Fibroblast of skin of left quadriceps (primary cell): ENCODE measurements at places on chromosomes 7 and 10.

DNA sequence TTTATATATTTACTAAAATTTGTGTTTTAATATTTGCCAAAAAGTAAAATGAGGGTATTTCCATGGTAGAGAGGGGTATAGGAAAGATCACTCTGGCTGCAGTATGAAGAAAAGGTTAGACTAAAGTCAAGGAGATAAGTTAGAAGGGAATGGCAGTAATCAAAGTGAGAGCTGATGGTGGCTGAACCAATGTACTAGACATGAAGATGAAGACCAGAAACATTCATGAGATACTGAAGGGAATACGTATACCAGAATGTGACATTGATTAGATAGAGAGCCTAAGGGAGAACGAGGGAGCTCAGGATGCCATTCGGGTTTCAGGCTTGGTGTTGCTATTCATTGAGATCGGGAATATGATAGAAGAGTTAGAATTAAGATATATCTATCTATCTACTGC is 7.8 kb downstream of the ZNF713 start:
- DNase-seq = no peak

GRCh38 chr10:94123258-94123995 is 129.7 kb downstream of the PLCE1 start:
- peak; percentile 82 for DNase-seq

DNA sequence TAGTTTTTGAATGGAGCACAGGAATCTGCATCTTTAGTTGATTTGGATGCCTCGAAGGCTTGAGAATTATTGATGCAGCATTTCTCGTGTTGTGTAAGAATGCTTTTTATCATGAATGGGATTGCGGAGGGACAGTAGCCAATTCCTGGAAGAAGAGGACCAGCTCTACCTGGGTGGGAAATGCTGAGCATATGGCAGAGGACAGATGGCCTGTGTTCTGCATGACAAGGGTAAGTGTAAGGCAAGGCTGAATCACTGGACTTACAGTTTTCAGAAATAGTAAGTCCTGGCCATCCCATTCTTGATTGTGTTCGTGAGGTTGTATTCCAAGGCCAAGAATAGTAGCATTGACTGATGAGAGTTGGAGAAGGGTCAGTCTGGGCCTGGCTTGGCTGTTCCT is 15.9 kb downstream of the RP9 start:
- DNase-seq = no peak

DNA sequence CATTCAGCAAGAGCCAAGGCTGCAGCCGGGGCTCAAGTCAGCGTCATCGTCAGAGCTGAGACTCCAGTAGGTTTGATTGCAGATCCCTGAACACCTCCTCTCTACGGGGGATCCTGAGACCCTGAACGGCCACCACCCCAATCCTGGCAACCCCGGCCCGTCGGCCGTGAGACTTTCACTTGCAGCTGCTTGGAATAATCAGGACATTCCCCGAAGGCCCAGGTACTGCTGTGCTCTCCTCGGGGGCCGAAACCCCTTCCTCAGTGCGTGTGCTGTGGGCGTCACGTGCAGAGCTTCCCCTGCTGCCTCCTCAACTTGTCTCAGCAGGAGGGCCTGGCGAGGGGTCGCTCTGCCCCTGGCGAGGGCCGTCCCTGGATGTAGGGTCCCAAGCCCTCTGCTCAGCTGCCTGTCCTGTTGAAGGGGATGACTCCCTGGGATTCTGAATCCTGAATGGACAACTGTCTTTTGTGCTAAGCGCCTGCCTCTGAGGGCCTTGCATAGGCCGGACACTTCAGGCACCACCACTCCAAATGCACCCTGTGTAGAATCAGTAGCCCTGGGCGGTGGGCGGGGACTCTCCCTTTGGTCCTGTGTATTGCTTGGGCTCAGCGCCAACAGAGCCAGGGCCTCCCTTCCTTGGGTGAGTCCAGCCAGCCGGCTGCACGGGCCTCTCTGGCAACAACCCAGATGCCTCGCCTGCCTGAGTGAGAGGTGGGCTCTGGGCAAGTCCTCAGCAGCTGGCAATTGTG is 63.8 kb upstream of the EBF3 start:
- DNase-seq = no peak

GRCh38 chr7:86485827-86486226 is 157.9 kb upstream of the GRM3 start:
- DNase-seq = no peak

GRCh38 chr7:24343614-24344013 is 59.6 kb downstream of the NPY start:
- no peak for DNase-seq

GRCh38 chr10:113063043-113063967 is 113.3 kb downstream of the TCF7L2 start:
- no peak for DNase-seq

DNA sequence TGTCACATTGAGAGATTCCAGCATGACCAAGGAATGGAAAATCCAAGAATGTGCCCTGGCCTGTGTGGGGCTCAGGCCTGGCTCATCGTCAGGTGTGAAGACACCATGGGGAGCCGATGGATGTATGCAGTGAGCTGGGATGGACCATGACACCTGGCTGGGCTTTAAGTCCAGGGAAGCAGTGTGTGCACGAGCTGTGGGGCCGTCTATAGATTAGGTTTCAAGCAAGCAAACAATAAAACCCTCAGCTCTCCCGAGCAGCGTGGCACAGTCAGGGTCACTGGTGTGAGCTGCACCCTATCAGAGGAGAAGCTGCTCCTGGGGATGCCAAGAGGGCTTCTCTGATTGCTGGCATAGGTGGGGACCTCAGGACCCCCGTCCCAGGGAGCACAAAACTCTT is 50.5 kb upstream of the DLG5 start:
- no peak for DNase-seq

- no peak for DNase-seq
These were observed 403.5 kb upstream of the RNF32 start for GRCh38 chr7:156236936-156237599.

DNA sequence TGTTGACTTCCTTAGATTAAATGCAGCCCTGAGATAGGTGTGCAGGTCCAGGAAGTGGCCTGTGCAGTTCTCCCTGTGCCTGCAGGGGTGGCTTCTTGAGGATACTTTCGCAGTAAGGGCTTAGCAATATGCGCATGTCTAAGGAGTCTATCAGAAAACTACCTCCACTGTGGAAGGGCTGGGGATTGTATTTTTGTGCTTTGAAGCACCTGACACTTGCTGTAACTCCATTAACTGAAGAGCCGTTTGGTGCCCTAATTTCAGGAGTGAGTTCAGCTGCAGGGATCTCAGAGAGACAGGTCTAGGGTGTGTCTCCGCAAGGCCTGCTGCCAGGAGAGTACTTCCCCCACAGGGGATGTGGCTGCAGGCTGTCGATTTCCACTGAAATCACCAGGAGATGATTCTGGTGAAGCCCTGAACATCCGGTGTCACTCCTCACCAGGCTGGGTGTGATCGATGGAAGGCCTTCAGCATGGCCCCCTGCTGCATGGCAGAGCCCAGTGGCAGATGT is 35.5 kb downstream of the IKZF1 start:
- DNase-seq = no peak

GRCh38 chr7:55563596-55564325 is 8.5 kb downstream of the VOPP1 start:
- DNase-seq = no peak

DNA sequence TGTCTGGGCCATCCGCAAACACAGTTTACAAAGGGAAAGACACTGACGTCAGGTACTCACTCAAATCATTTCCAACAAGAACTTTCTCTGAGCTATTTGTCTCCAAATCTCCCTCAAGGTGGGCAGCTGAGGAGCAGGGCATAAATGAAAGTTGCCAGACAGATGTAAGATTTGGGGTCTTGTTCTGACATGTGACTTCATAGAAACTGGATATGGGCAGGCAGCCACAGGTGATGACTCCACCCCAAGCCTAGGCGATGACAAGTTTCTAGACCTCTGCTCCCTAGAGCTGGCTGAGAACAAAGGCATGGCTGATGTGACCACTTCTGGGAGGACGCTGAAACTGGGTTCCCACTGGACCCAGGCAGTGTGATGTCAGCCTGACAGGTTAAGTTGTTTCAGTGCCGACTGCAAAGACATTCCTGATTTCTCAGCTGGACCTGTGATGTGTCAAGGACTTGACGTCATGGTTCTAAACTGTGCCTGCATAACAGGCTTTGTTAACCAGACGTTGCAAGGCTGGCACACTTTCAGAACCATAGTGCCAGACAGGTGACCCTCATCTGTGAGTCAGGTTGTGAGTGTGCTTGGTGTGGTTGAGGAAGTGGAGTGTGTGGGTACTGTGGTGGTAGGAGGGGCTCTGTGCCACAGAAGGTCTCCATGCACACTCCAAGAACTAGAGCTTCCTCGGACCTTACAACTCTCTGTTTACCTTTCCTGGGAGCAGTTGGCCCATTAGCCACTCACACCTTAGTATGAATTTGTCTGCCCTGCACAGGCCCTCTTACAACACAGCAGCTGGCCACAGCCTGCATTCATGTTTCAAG is 39.9 kb upstream of the EBF3 start:
- no peak for DNase-seq
